ENCODE measurements at places on chromosomes 11 and 22.

DNA sequence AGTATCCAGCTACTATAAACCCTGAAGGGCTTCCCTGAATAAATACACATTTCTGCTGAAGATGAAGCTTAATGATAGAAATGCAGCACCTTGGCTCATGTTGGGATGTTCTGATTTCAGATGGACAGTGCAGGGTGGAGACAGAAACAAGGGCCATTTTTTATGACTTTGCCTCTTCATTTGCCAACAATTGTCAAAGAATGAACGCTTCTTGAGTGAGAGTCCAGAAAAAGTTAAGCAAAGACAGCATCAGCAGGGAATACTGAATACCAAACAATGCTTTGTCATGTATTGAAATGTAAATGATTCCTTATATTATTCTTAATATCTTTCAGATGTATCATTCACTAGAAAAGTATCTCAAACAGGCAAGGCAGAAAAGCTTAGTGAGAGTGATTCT is 84.9 kb downstream of the TRPC6 start:
- DNase-seq: no peak

DNA sequence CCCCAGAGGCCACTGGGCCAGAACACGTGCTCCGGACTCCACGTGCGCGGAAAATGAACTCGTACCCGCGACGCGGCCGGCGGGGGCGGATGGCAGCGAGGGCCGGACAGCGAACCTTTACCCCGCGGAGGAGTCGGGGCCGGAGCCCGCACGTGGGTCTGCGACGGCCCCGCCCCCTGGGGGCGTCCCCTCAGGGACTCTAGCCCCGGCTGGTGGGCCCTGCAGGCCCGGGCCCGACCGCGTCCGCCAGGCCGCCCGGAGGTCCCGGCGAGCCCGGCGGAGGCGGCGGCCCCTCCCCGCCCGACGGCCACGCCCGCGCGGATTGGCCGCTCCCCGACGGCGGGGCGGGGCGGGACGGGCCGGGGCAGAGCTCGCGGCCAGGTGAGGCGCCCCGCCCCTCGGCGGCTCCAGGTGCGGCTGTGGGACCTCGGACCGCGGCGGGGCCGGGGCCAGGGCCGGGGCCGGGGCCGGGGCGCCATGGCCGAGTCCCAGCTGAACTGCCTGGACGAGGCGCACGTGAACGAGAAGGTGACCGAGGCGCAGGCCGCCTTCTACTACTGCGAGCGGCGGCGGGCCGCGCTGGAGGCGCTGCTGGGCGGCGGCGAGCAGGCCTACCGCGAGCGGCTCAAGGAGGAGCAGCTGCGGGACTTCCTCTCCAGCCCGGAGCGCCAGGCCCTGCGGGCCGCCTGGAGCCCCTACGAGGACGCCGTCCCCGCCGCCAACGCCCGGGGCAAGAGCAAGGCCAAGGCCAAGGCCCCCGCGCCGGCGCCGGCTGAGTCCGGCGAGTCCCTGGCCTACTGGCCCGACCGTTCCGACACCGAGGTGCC is at the start of gene FAM83F:
Gene FAM83F (plus strand): TSS at position 389 of the 827 bp plus-strand sequence. CDS start 89 bp downstream, at position 478.
- no peak for DNase-seq

DNA sequence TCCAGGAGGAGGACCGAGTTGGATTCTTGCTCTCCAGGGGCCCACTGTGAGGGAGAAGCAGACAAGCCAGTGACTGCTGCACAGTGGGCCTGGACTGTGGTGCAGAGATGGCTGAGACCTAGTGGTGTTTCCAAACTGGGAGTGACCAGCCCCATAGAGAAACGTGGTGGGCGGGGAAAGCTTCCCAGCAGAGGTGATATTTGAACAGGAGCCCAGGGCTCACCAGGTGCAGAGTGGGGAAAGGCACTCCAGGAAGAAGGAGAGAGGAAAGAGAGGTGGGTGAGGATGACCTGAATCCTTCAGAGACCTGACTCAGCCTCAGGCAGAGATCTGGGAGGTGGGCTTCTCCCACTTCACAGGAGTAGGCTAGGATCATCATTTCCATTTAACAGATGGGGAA is 52.1 kb upstream of the RASD2 start:
- DNase-seq: no peak

DNA sequence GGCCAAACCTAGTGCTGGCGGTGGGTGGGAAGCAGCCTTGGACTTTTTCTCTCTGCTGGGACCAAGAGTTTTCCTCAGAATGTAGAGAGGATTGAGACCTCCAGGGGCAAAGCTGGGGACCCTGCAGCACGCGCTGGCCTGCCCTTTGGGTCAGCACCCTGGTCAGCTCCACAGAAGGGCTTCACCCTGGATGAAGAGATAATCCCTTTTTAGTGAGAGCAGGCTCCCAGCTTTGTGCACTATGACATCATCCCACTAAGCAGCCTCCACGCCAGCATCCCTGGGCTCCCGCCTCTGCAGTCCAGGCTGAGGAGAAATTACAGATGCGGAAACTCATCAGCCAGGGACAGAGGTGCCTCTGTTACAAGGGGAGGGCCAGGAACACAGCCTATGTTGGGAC is 23.5 kb downstream of the DRICH1 start:
- DNase-seq: no peak

- no peak for DNase-seq
Observed at GRCh38 chr11:61778920-61779650, 13.3 kb downstream of the TMEM258 start.

DNA sequence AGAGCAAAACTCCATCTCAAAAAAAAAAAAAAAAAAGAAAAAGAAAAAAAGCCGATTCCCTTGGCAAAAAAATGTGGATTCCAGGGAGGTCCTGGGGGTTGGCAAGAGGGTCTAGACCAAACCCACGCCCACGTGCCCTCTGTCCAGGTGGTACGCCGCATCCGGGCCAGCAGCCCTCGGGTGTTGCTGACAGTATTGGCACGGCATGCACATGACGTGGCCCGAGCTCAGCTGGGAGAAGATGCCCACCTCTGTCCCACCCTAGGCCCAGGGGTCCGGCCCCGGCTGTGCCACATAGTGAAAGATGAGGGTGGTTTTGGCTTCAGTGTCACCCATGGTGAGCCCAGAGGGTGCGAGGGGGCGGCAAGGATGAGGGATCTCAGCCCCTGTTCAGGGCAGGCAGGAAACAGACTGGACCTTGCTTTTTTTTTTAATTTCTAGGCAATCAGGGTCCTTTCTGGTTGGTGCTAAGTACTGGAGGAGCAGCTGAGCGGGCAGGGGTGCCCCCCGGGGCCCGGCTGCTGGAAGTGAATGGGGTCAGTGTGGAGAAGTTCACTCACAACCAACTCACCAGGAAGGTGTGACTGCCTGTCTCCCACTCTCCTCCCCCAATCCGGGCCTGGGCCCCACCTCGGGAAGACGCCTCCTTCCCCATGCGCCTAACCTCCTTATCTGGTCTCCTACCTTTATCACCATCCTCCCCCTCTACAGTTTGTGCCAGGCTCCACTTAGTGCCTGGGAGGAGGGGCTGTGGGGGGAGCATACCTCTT is 2.0 kb downstream of the NHERF4 start:
- no peak for DNase-seq

DNA sequence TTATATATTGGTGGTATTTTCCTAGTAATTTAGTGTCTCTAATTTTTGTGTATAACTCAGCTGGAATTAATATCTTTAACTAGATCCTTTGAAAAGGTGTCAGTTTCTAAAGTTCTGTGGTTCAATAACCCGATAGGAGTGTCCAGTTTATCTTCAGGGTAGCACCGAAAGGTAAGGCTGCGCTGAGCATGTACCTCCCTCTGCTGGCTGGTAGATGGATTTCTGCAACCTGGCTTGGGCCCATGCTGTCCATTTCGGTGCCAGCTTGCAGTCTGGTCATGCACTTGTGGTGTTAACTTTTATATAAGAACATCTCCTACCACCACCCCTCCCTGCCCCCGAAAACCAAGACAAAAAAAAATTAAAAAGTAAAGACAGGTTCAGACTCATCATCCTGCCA is 24.7 kb downstream of the EXT2 start:
- DNase-seq: no peak

GRCh38 chr11:109668973-109669634 is 247.1 kb downstream of the C11orf87 start:
- DNase-seq: no peak

DNA sequence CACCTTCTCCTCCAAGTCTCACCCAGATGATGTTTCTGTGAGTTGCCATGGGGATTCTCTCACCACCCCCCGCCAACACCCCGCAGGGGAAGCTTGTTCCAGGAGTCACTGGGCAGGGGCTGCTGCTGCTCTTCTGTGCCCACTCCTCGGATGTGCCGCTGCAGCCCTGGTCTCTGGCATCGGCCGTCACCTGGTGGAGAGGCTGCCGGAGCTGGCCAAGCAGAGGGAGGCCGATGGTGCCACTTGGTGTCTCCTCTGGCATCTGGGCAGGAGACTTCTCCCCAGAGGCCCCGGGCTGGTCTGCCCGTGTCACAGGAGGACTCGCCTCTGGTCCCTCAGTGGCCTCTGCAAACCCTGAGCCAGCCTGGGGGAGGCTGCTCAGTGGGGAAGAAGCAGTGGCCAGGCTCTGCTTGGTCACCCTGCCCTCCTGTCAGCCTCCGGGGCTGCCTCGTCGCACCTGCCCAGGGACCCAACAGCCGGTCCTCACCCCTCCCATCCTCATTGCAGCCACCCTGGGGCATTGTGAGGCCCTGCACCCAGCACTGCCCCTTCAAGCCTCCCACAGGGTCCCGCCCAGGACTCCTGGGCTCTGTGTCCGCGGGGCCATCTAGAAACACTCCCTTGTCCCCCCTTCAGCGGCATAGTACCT is 424 bp upstream of the ADORA2A start:
- no peak for DNase-seq

DNA sequence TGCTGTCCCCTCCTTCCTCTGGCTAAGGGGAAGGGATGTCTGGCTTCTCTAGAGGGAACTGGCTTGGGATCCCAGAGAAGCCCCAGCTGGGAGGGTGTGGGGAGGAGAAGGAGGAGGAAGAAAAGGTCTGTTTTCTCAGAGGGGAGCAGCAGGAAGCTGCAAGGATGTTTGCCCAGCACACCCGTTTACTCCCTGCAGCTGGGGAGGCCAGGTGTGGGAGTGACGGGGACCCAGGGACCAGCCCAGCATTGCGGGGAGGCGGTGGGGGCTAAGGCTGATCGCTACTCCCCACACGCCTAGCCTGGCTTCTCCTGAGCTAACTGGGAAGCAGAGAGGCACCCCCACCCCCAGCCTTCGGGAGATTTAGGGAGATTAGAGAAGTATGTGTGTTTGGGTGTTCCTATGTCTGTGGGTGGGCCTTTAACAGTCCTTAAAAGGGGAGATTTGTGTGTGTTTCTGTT is 3.9 kb downstream of the CREB3L1 start:
- no peak for DNase-seq

GRCh38 chr22:21816787-21817496 is 50.5 kb downstream of the MAPK1 start:
- no peak for DNase-seq

- DNase-seq: no peak
Observed at GRCh38 chr11:117073539-117073938, 24.7 kb downstream of the SIK3 start.

- DNase-seq: no peak
Observed at GRCh38 chr11:75184051-75184450, 33.1 kb downstream of the SLCO2B1 start.

- DNase-seq: no peak
Observed at GRCh38 chr11:35236667-35237003, 97.7 kb downstream of the CD44 start.

GRCh38 chr22:38943201-38943600 is 14.2 kb upstream of the APOBEC3A start:
- no peak for DNase-seq

- DNase-seq: no peak
Observed at GRCh38 chr11:130554241-130555055, 106.0 kb downstream of the ADAMTS15 start.

- no peak for DNase-seq
Observed at GRCh38 chr22:20595461-20595860, 88.1 kb downstream of the MED15 start.

GRCh38 chr11:72718101-72718501 is 34.1 kb downstream of the ARAP1 start:
- no peak for DNase-seq

DNA sequence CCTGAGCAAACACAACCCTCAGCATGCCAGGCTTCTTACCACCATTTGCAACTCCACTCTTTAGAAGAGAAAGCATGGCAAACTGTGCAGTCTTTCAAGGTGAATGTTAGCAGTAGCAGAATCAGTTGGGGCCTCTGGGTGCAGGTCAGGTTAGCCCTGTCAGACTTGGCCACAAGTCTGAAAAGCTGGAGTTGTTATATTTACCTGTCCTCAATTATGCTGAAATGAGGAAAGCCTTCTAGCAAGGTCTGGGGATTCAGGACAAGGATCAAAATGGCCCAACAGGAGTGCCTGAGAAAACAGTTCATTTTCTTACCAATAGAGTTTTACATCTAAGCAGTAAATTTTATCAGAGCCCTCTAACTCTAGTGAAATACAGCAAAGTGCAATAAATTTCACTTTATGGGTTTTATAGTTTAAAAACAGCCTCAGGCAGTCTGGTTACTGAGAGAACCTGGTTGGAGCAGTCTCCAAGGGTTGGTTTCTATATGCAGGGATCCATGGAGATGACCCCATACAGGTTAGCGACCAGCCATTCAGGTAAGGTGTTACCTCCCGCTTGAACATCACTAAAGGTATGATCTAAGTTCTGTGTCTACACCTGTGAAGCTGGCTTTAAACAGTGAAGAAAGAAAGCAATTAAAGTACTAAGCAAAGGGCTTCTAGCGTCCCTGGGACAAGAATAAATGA is 212.5 kb upstream of the MPPED2 start:
- no peak for DNase-seq

- DNase-seq: no peak
Observed at GRCh38 chr11:69460540-69461257, 20.8 kb upstream of the LINC01488 start.

- DNase-seq: no peak
Observed at GRCh38 chr11:432501-433100, 9.2 kb downstream of the ANO9 start.

- DNase-seq: no peak
Observed at GRCh38 chr11:27697679-27698275, 2.5 kb downstream of the BDNF start.

DNA sequence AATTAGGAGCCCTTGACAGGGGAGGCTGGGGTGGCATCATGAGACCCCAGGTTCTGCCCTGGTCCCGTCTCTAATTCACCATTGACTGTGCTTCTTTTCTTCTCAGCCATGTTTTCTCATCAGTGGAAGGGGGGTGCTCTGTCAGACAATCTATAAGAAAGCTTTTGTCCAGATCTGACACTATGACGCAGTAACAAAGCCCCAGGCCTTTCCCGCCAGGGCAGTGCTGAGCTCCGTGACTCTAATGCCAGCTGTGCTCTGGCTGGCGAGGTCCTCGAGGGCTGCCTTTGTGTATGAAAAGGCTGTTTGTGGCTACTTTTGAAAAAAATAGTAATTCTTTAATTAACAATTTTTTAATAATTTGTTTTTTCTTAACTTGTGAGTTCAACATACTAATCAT is 3.2 kb downstream of the CD6 start:
- DNase-seq: no peak

DNA sequence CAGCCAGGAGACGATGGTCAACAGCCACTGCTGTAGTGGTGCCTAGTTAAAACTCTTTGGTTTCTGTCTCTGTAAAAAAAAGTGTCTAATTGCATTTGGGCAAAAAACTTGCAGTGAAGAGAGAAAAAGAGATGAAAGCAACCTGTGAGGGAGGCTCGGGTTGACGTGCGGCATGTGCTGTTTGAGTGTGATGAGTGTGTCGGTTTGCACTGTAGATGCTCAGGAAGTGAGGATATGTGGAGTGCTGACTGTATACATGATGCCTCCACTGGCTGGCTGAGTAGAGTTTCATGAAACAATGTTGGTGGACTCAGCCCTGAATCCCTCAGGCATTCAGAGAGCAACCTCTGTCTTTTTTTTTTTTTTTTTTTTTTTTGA is 4.3 kb upstream of the DGCR6L start:
- DNase-seq: peak; percentile 27

- no peak for DNase-seq
Observed at GRCh38 chr11:19845626-19846025, 133.0 kb downstream of the NAV2 start.
